ENCODE measurements at places on chromosomes 1 and 21.

GRCh38 chr1:59568158-59568935, 246.4 kb upstream of the HOOK1 start:
- DNase-seq = no peak

- DNase-seq = no peak
These were observed 53.4 kb downstream of the TMPRSS15 start for GRCh38 chr21:18350216-18350615.

DNA sequence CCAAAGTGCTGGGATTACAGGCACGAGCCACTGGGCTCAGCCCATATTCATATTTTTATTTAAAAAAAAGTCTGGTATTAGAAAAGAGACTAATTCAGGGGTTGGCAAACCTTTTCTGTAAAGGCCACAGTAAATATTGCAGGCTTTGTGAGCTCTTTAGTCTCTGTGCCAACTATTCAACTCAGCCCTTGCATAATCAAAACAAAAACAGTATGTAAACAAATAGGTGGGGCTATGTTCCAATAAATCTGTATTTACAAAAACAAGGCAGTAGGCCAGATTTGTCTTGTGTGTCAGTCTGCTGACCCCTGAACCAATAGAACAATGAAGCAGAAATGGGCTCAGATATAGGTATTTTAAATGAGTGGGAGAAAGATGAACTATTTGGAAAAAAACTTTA, 49.3 kb downstream of the CDC42BPA start:
- DNase-seq = no peak

- no peak for DNase-seq
These were observed 10.0 kb downstream of the PLCH2 start for GRCh38 chr1:2486041-2486440.

GRCh38 chr1:226661271-226661670, 77.8 kb downstream of the ITPKB start:
- DNase-seq = no peak

- no peak for DNase-seq
These were observed 19.8 kb upstream of the FAM110D start for GRCh38 chr1:26138974-26139558.

GRCh38 chr21:21921410-21922232, 923.4 kb downstream of the NCAM2 start:
- no peak for DNase-seq

DNA sequence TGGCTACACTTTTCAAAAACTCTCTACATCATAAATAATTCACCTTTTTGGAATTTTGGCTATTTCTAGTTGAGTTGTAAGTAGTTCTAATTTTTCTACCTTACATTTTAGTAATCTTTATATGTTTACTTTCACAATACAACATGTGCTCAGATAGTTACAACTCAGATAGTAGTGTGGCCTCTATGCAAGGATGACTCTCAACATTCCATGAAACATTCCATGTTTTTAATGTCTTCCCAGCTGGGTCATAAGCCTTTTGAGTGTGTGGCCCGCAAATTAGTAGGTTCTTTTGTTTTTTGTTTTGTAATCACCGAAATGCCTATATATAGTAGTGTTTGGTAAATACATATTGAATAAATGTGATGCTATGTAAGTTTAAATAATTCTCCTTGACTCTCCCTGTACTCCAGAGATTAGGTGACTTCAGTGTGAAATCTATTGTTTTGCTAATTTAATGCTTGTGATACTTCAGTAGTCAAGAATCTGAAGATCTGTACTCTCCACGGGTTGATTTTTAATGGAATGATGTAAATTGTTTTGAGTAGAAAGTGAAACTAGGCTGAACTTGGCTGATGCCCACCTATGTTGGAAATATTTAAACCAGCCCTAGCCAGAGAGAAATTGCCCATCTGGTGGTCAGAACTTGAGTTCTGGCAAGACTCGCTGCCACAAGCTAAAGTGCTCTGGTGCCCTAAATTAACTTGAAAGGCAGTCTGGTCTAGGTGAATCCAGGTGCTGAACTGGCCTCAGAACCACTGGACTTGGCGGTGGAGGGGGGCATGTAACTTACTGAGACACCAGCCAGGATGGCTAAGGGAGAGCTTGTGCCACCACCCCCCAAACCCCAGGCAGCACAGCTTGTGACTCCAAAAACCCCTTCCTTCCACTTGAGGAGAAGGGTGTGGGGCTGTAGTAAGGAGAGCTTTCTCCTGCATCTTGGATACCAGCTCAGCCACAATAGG, 165.6 kb downstream of the USP25 start:
- no peak for DNase-seq

DNA sequence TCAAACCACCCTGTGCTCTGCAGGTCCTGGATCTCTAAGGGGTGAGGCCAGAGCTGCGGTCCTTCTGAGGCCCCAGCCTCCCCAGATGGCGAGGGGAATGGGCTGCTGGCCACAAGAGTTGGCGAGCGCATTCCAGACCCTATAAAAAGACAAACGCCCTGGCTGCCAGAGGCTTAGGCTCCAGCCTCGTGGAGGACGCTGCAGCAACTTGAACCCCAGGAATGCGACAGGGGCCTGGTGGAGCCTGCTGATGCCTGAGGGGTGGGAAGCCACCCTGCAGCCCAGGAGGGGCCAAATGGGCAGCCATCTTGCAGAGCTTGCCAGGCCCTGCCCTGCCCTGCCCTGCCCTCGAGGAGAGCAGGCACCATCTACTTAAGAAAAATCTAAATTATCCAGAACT, 8.6 kb downstream of the CACNA1S start:
- DNase-seq = no peak

DNA sequence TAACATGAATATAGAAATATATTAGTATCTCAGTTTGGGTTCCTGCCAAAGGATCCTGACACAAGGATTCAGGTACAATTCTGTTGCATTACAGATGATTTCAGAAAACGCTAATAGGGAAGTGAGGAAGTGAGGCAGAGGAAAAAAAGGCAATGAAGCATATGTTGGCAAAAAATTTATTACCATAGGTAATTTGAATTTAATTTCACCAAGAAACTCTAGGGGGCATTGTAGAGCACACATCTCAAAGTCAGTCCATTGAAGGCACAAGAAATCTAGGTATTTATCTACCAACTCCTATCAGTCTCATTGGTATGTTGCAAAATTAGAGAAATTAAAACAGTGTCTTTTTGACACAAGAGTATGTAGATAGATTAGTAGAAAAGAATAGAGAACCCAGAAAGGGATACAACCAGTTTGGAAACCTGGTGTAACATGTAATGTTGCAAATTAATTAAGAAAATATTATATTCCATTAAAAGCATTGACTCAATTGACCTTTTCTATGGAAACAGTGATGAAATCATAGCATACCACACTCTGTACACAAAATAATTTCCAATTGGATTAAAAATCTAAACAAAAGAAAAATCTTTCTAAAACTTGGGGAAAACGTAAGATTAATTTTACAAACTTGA, 104.9 kb upstream of the SNX7 start:
- DNase-seq = no peak

GRCh38 chr1:183075861-183076260, 52.6 kb downstream of the LAMC1 start:
- DNase-seq = no peak

DNA sequence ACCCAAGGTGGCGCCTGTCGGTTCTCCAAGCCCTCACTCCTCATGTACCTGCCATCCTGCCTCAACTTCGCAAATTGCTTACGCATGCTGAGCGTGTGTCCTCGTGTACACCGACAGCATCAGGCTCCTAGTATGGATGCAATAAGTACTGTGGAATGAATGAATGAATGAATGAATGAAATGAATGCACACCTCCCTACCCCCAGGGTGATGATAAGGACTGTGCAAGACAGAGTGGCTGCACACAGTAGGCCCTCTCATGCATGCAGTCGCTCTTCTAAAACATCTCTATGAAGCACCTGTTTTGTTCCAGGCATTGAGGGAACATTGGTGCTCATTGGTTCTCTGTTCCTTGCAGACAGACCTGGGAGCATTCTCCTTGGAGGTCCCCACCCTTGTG, 49.8 kb upstream of the H6PD start:
- no peak for DNase-seq

GRCh38 chr1:92169214-92170005, 48.3 kb upstream of the C1orf146 start:
- no peak for DNase-seq

DNA sequence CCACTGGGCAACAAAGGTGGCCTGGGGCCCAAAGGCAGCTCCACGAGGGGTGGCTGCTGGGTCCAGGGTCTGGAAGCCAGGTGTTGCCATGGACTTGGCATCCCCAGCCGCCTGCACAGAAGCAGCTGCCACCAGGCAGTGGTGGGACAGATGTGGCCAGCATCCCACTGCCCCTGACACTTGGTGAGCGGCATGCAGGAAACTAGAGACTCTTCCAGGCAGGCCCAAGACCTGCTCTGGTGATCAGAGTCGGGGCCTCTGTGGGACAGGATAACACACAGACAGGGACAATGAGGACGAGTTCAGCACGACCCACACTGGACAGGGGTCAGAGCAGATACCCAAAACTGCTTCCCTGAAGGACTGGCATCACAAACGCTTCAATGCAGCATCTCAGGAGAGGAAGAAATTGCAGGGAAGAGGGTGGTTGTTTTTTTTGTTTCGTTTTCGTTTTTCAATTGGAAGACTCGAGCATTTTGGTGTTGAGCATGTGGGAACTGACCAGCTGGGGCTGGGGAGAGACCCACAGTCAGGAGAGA, 34.1 kb upstream of the RNF187 start:
- DNase-seq = no peak

GRCh38 chr1:209882286-209882685, 54.5 kb downstream of the UTP25 start:
- no peak for DNase-seq

- DNase-seq = no peak
These were observed 23.9 kb downstream of the CHD1L start for GRCh38 chr1:147266381-147266780.

- no peak for DNase-seq
These were observed 128.5 kb upstream of the ERRFI1 start for GRCh38 chr1:8154621-8155052.

DNA sequence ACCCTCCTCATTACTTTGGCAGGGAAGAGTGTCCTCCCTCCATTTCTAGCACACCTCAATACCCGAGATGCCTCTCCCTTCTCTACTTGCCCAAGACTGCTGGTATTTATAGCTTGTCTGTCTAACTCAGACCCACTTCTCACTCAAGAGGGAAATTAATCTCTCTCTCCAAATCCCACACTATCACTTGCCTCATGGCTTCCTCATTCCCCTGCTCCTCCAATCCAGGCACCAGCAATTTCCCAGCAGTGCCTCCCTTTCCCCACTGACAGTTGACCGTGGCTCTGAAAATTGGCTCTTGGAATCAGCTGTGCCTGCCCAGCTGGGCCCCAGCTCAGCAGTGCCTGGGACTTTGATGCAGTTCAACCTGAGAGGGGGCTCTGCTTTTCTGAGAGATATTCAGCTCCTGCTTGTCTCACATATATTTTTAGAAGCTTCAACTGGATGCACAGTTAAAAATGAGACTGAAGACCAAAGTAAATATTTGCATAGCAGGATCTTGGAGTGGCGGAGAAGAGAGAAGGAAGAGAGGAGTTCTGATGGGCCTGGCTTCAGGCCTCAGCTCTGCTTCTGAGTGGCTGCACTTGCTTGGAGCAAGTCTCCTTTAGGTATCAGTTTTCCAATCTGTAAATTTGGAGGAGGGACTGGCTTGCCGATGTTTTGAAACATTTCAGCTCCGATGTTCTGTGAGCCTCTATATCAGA, 81.1 kb upstream of the SPATA6 start:
- DNase-seq = no peak

DNA sequence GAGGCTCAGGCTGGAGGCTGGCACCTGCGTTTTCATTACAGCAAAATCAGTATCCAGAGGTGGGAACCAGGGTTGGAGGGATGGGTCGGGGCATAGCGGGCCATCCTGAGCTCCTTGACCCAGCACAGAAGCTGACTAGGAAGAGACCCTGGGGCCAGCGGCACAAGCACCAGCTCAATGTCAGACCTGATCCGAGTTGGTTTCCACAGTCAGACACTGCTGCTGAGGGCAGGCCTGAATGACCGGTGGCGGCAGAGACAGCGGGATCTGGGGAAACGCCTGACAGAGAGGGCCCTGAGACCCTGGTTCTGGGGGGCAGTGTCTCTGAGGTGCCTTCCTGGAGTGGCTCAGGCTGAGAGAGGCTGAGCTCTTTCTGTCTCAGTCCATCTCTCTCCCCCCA, 162.0 kb upstream of the C1orf174 start:
- DNase-seq = no peak

GRCh38 chr1:34973326-34973725, 11.8 kb downstream of the TMEM35B start:
- no peak for DNase-seq

- DNase-seq = no peak
These were observed 49.8 kb downstream of the CDK18 start for GRCh38 chr1:205554026-205554811.

- no peak for DNase-seq
These were observed 431 bp downstream of the RAB42 start for GRCh38 chr1:28592321-28593071.

DNA sequence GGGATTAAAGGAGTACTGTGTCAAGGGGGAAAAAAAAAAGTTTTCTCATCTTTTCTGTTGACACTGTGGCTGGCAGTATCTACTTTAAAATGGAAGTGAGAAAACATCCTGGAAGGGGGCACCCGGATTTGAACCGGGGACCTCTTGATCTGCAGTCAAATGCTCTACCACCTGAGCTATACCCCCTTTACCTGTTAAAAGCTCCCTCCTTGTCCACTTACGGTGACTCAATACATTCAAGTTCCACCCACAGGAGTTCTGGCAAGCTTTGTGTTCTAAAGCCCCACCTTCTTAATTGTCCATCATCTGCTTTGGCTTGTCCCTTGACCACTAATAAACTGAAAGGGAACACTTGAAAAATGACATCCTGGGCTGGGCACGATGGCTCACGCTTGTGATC, 68.2 kb downstream of the FNBP1L start:
- DNase-seq = no peak

- DNase-seq = no peak
These were observed 334 bp upstream of the SARS1 start for GRCh38 chr1:109213345-109213823.

GRCh38 chr1:221459558-221459957, 282.3 kb downstream of the DUSP10 start:
- DNase-seq = no peak
